Activated naive CD8-positive, alpha-beta T cell treated with anti-CD3 and anti-CD28 coated beads, Interleukin-2, amount 50 U/mL, for 24 hours (primary cell): ENCODE measurements at places on chromosomes 5 and 9.

GRCh38 chr9:97854696-97855485 lies 1.9 kb downstream of the FOXE1 start:
- peaks cover 23% of the 10 kb centered on the region for H3K4me1 ChIP-seq
- peaks cover 82% of the 10 kb centered on the region for H3K27me3 ChIP-seq
- no peak for DNase-seq
- H3K27ac ChIP-seq, result no peak overlapping the region
- H3K36me3 ChIP-seq, result no peaks in the 10 kb centered on the region

DNA sequence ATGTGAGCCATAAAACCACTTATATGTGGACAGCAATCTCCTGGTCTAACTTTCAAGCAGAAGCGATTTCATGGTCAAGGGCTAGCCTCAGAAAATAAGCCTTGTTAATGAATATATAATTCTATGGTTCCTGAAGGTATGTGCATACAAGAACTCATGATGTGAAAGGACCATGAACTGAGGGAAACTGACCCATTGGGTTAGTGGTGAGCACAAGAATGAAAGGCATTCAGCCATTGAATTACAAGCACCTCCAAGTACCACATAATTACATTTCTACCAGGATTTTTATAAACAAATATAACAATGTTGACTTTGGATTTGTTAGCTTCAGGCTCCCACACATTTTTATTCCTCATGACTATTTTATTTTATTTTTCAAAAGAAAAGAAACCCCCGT lies 459.0 kb downstream of the TLE4 start:
- no peaks in the 10 kb centered on the region for H3K36me3 ChIP-seq
- DNase-seq, result no peak
- no peak overlapping the region for H3K27ac ChIP-seq

DNA sequence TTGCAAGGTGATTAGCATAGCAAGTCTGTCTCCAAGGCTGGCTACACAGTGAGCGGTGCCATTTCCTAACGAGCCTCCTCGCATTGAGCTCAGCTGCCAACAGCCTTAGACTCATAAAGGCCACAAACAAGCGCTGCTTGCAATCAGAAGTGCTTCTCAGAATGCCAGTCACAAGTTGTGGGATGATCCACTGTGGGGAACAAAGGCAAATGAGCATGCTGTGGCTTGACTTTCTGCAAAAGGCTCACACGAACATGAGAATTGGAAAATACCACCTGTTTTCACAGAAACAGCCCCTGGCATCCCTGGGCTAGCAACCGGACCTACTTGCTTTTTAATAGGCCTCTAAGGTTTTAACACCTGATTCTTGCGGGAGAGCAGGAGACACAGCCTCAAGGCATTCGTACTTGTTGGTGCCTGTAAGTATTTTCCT lies 215.5 kb downstream of the FANCC start:
- H3K27me3 ChIP-seq, result no peaks in the 10 kb centered on the region
- no peak for DNase-seq
- no peak overlapping the region for H3K4me3 ChIP-seq
- peaks cover 2% of the 10 kb centered on the region for H3K36me3 ChIP-seq

- H3K27ac ChIP-seq, result no peak overlapping the region
- H3K27me3 ChIP-seq, result no peaks in the 10 kb centered on the region
- H3K4me3 ChIP-seq, result no peak overlapping the region
- DNase-seq, result no peak
- H3K36me3 ChIP-seq, result no peaks in the 10 kb centered on the region
- no peaks in the 10 kb centered on the region for H3K4me1 ChIP-seq
Observed at GRCh38 chr9:110900456-110900855, 137.8 kb downstream of the LPAR1 start.

DNA sequence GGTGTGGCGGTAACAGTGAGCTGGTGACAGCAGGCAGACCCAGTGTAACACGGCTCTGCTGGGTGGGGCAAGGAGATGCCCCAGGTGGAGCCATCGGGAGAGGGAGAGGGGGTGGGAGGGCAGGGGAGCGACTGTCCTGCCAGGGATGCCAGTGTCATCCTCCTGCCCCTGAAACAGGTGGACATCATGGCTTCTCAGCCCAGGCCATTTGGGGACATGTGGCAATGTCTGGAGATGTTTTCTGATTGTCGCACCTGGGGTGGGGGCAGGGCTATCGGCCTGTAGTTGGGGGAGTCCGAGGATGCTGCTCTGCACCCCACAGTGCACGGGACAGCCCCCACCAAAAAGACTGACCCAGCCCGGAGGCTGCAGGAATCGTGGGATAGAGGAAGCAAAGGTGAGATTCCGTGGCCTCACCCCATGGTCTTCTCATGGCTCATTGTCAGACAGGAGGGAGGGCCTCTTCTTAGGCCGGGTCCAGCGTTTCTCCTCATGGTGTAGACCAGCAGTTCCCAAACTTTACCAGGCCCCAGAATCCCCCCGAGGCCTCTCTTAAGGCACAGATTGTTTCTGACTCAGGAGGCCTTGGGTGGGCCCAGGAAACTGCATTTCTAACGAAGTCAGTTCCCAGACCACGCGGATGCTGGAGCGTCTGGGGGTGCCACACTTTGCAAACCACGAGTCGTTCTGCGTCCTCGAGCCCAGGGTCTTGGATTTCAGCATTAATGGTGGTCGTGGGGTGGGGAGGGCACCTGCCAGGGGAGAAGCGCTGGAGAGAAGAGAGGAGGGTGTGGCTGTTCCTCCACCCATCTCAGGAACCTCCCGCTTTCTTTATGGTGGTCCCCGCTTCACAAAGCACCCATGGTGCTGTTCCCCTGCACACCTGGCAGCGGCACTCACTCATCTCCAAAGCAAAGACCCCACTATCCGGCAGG lies 11.0 kb downstream of the COL5A1 start:
- no peaks in the 10 kb centered on the region for H3K27me3 ChIP-seq
- DNase-seq, result no peak
- no peak overlapping the region for H3K27ac ChIP-seq
- H3K36me3 ChIP-seq, result no peaks in the 10 kb centered on the region
- peaks cover 3% of the 10 kb centered on the region for H3K4me1 ChIP-seq

DNA sequence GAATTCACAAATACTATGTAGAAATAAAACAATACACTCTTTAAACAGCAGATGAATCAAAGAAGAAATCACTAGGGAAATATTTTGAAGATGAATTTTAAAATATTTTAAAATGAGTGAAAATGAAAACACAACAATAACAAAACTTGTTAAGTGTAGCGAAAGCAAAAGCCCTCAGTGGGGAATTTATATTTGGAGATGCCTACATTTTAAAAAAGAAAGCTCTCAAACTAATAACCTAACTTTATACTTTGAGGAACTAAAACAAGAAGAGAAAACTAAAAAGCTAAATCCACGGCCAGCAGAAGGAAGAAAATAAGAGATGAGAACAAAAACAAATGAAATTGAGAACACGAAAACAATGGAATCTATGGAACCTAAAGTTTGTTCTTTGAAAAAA lies 22.7 kb downstream of the SPDL1 start:
- no peak overlapping the region for H3K27ac ChIP-seq
- no peak overlapping the region for H3K4me3 ChIP-seq
- peaks cover 5% of the 10 kb centered on the region for H3K27me3 ChIP-seq
- DNase-seq, result no peak
- H3K36me3 ChIP-seq, result peaks cover 17% of the 10 kb centered on the region
- no peaks in the 10 kb centered on the region for H3K4me1 ChIP-seq

DNA sequence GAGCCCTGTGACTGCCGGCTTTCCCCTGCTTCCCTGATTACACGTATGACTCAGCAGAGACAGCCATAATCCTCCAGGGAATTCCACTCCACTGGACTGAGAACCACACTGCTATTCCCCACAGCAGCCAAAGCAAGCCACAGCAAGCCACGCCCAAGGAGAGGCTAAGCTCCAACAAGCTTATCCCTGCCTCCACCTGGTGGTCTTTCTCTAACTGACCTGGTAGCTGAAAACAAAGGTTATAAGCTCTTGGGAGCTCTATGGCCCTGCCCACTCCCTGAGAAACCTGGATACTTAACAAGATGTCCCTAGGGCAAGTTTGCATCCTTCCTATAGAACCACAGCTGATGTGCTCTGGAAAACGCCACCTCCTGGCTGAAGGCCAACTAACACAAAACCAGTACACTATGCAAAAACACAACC lies 613.7 kb upstream of the CDH18 start:
- H3K27ac ChIP-seq, result no peak overlapping the region
- no peak overlapping the region for H3K4me3 ChIP-seq
- DNase-seq, result no peak
- H3K27me3 ChIP-seq, result no peaks in the 10 kb centered on the region
- H3K4me1 ChIP-seq, result no peaks in the 10 kb centered on the region
- no peaks in the 10 kb centered on the region for H3K36me3 ChIP-seq

- DNase-seq, result no peak
- H3K4me1 ChIP-seq, result no peaks in the 10 kb centered on the region
- H3K27ac ChIP-seq, result no peak overlapping the region
Observed at GRCh38 chr9:101427957-101428655, 7.5 kb downstream of the ALDOB start.

GRCh38 chr5:80837679-80838078 lies 122.5 kb upstream of the RASGRF2 start:
- no peak overlapping the region for H3K4me3 ChIP-seq
- H3K36me3 ChIP-seq, result peaks cover 27% of the 10 kb centered on the region
- peaks cover 37% of the 10 kb centered on the region for H3K4me1 ChIP-seq
- no peaks in the 10 kb centered on the region for H3K27me3 ChIP-seq
- DNase-seq, result peak; percentile 27
- no peak overlapping the region for H3K27ac ChIP-seq

GRCh38 chr5:168990679-168991078 lies 310.3 kb downstream of the SLIT3 start:
- no peak for DNase-seq
- H3K4me1 ChIP-seq, result no peaks in the 10 kb centered on the region
- H3K4me3 ChIP-seq, result no peak overlapping the region
- no peak overlapping the region for H3K27ac ChIP-seq
- H3K27me3 ChIP-seq, result peaks cover 6% of the 10 kb centered on the region
- H3K36me3 ChIP-seq, result no peaks in the 10 kb centered on the region

- H3K27me3 ChIP-seq, result no peaks in the 10 kb centered on the region
- H3K4me3 ChIP-seq, result no peak overlapping the region
- peaks cover 9% of the 10 kb centered on the region for H3K36me3 ChIP-seq
- peaks cover 70% of the 10 kb centered on the region for H3K4me1 ChIP-seq
- no peak overlapping the region for H3K27ac ChIP-seq
Observed at GRCh38 chr9:71758277-71758676, 10.0 kb downstream of the CEMIP2 start.

- no peaks in the 10 kb centered on the region for H3K27me3 ChIP-seq
- H3K27ac ChIP-seq, result no peak overlapping the region
- no peaks in the 10 kb centered on the region for H3K4me1 ChIP-seq
Observed at GRCh38 chr5:41482715-41483114, 27.7 kb downstream of the PLCXD3 start.

GRCh38 chr9:18906656-18907395 lies 126.2 kb downstream of the SAXO1 start:
- no peak for DNase-seq
- H3K36me3 ChIP-seq, result no peaks in the 10 kb centered on the region
- no peaks in the 10 kb centered on the region for H3K27me3 ChIP-seq
- no peak overlapping the region for H3K27ac ChIP-seq

- no peak overlapping the region for H3K27ac ChIP-seq
- H3K27me3 ChIP-seq, result peaks cover 6% of the 10 kb centered on the region
- H3K4me3 ChIP-seq, result no peak overlapping the region
- DNase-seq, result no peak
- H3K4me1 ChIP-seq, result peaks cover 9% of the 10 kb centered on the region
- H3K36me3 ChIP-seq, result no peaks in the 10 kb centered on the region
Observed at GRCh38 chr9:114319147-114319546, 3.8 kb upstream of the ORM1 start.

- DNase-seq, result no peak
- no peak overlapping the region for H3K27ac ChIP-seq
- no peak overlapping the region for H3K4me3 ChIP-seq
- peaks cover 30% of the 10 kb centered on the region for H3K36me3 ChIP-seq
- H3K4me1 ChIP-seq, result no peaks in the 10 kb centered on the region
Observed at GRCh38 chr9:98020476-98021145, 35.9 kb upstream of the NANS start.

DNA sequence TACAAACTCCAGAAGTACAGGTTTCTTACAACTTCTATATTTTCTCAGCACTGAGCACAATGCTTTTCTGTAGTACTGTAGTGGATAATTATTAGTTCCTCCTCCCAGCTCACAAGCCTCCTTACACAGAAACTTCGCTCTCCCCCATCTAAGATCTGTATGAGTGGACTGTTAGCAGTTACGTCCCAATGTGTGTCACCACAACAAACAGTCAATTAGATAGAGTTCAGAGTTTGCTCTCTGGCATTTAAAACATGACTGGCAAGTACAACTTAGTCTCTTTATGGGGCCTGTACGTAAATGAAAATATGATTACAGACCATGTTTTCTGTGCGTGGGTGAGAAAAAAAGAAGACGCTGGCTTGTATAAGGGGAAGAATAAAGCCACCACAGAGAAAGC lies 631.4 kb upstream of the DMAC1 start:
- peak overlapping the region; percentile 43 for H3K4me3 ChIP-seq
- H3K4me1 ChIP-seq, result peaks cover 37% of the 10 kb centered on the region
- H3K27ac ChIP-seq, result peak overlapping the region; percentile 76
- H3K27me3 ChIP-seq, result no peaks in the 10 kb centered on the region
- H3K36me3 ChIP-seq, result no peaks in the 10 kb centered on the region

DNA sequence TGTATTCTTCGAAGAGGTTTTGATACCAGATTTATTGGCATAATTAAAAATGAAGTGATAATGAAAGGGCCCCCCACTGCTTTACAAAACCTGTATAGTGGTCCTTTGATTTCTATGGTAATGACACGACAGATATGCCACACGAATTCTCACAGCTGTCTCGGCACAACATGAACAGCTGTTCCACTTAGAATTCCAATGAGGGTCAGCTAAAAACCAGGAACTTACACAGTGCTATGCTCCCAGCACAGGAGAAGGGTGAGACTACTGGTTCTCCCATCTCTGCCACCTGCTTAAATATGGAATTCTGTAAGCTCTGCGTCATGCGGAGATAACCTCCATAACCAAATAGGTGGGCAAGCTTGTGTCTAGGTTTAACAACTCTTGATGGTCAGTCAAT lies 183.0 kb upstream of the EFNA5 start:
- H3K36me3 ChIP-seq, result no peaks in the 10 kb centered on the region
- no peak overlapping the region for H3K4me3 ChIP-seq
- no peaks in the 10 kb centered on the region for H3K27me3 ChIP-seq
- H3K4me1 ChIP-seq, result no peaks in the 10 kb centered on the region

- H3K27me3 ChIP-seq, result no peaks in the 10 kb centered on the region
- DNase-seq, result no peak
- no peaks in the 10 kb centered on the region for H3K4me1 ChIP-seq
- H3K27ac ChIP-seq, result no peak overlapping the region
Observed at GRCh38 chr9:127099664-127100063, 22.8 kb downstream of the ANGPTL2 start.

DNA sequence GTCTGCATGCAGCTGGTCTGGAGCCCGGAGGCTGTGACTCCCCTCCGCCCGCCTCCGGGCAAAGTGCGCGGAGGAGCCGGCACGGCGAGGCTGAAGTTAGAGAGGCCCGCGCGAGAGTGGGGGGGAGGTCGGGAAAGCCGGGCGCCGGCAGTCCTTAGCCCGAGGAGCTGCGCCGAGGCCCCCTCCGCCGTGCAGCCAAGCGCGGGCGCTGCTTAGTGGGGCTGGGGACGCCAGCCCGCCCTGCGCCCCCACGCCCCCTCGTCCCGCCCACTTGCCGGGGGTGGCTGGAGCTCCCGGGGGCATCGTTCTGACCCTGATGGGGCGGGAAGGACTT lies 403 bp downstream of the NINJ1 start:
- no peaks in the 10 kb centered on the region for H3K27me3 ChIP-seq
- H3K4me3 ChIP-seq, result peak overlapping the region; percentile 90
- H3K36me3 ChIP-seq, result peaks cover 8% of the 10 kb centered on the region
- H3K27ac ChIP-seq, result peak overlapping the region; percentile 90
- DNase-seq, result peak; percentile 72
